ENCODE measurements at places on chromosomes 5 and 9. TPM values are rescaled to one million over a fixed set of nuclear protein-coding genes. Genes with fewer than 3 reads are reported as not detected.

DNA sequence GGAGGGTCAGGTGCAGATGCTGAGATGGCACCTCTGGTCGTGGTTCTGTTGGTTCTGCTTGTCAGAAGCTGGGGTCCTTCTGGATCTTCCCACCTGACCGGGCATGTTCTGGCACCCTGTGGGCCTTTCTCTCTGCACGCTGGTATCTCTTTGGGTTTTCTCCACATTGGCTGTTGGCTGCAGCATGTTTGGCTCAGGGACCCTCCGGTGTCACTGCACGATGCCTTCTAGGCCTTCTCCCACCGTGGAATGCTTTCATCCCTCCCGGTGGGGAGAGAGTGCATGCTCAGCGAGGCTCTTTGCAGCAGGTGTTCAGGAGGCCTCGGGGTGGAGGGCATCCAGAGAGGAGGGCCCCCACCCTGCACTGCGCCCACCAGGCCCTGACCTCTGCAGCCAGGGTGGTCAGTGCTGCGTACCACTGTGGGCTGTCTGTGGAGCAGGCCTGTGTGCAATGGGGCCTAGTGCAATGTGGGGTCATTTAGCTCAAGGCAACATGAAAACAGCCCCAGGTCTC, 119.4 kb downstream of the WNK2 start:
- H3K4me3 ChIP-seq, result no peak overlapping the region
- DNase-seq, result no peak
- no peaks in the 10 kb centered on the region for H3K27me3 ChIP-seq
- H3K36me3 ChIP-seq, result no peaks in the 10 kb centered on the region

Gene HAUS6
- 61.2 TPM for total RNA-seq

Gene RNF20
- 37.0 TPM for total RNA-seq

DNA sequence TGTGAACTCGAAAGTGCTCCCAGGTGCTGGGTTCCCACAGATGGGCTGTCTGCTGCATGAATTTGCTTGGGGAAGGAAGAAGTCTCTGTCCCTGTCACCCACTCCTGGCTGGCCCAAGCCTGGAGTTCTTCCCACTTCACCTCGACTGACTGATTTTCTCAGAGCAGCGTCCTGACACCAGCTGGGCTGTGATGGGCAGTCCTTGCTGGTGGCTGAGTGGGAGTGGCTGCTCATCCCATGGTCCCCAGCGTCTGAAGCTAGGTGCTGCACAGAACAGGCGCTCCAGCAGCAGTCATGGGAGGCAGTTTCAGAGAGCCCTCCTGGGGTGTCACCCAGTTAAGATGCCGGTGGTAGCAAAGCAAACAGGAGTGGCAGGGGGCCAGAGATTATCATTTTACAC, 10.1 kb upstream of the NEURL1B start:
- H3K27me3 ChIP-seq, result no peaks in the 10 kb centered on the region
- no peak overlapping the region for H3K4me3 ChIP-seq
- peaks cover 10% of the 10 kb centered on the region for H3K4me1 ChIP-seq
- H3K36me3 ChIP-seq, result no peaks in the 10 kb centered on the region

- no peaks in the 10 kb centered on the region for H3K27me3 ChIP-seq
- H3K4me3 ChIP-seq, result no peak overlapping the region
- no peak for DNase-seq
- H3K4me1 ChIP-seq, result peaks cover 27% of the 10 kb centered on the region
- H3K36me3 ChIP-seq, result no peaks in the 10 kb centered on the region
- H3K27ac ChIP-seq, result no peak overlapping the region
These were observed 20.0 kb downstream of the TMEFF1 start for GRCh38 chr9:100492952-100493351.

GRCh38 chr5:79743846-79744605, 54.4 kb downstream of the CMYA5 start:
- no peaks in the 10 kb centered on the region for H3K27me3 ChIP-seq
- peak; percentile 12 for DNase-seq
- H3K4me1 ChIP-seq, result peaks cover 16% of the 10 kb centered on the region

Gene CARD9
- total RNA-seq, result not detected

All from neural progenitor cell (in vitro differentiated cells).